Activated CD4-positive, alpha-beta memory T cell treated with anti-CD3 and anti-CD28 coated beads for 36 hours (primary cell): ENCODE measurements at places on chromosomes 13 and 19. TPM values are rescaled to one million over a fixed set of nuclear protein-coding genes. Genes with fewer than 3 reads are reported as not detected.

MEDAG gene
- total RNA-seq = not detected

CEACAM20 gene
- total RNA-seq = not detected

CEBPG gene
- 30.9 TPM for total RNA-seq

NRTN gene
- total RNA-seq = 0.97 TPM

KLK7 gene
- not detected for total RNA-seq
